Stimulated activated CD4-positive, alpha-beta T cell treated with anti-CD3 and anti-CD28 coated beads, Interleukin-15, amount 100 ng/mL, for 1 hour (primary cell): ENCODE measurements at places on chromosomes 5 and 9.

DNA sequence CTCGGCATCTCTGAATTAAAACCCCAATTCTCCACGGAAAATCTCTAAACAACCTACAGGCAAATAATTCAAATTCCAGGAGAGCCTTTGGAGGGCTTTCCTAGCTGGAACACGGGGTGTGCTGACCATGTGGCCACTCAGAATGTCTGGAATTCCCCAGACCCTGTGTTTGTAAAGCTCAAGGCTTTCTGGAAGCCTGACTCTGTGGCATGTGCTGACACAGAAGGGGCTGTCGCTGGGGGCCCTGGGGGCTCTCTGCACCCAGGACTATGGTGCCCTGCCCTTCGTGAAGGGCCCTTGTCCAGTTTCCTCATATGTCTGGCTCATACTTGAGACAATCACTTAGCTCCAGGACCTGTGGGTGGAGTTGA, 29.0 kb upstream of the BOD1 start:
- DNase-seq: no peak

DNA sequence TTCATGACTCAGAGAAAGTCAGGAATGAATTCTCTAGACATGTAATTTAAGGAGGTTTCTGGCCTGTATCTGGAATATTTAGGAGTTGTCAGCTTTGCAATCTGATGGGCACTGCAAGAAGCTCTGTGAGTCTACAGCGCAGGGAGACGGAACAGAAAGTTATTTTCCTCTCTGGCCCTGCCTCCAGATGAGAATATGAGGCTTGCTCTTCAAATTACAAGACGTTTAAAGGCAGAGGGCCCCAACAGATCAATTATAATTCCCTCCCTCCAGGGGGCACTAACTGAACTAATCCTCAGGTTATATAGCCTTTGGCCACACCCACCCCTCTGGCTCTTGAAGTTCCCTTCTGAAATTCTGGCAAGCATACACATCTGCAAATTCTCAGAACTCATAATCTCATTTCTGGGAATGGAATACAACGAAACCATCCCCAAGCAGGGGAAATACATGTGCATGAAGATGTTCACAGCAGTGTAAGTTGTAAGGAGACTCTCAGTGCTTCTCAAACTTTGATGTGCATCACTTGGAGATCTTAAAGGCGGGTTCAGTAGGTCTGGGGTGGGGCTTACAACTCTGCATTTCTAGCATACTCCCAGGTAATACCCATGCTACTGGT, 307.6 kb downstream of the CWC27 start:
- DNase-seq: no peak

- DNase-seq: no peak
Measured at GRCh38 chr5:67364381-67364970, 167.9 kb upstream of the CD180 start.

DNA sequence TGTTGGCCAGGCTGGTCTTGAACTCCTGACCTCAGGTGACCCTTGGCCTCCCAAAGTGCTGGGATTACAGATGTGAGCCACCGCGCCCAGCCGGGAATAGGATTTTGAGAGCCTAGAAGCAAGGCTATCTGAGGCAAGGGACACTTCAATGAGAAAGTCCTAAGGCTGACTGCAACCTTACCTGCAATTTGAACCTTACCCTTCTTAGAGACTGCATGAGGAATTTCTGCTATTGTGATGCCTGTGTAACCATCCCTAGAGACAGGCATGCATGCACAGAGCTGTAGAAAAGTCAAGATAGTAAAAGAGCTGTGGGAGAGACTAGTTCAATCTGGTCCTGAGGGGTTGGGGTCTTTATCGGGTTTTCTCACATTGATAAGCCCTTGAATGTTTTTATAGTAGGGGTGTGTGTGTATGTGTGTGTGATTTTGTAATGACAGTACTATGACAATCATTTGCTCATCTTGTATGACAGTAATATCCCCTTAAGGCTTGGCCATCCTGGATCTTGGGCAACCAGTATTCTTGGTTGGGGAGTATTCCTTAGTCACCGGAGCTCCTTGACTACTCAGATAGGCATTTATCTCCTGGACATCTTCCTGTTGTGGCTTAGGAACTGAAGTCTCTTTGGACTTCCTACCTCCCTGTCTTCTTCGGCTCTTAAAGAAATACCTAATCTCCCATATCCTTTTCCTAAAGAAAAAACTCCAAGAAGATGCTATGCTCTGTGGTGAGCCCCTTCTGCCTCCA, 11.2 kb downstream of the DNAJB5 start:
- DNase-seq: no peak

- no peak for DNase-seq
Measured at GRCh38 chr5:148426514-148426913, 42.8 kb downstream of the FBXO38 start.

- no peak for DNase-seq
Measured at GRCh38 chr5:163988566-163988965, 483.1 kb downstream of the MAT2B start.

DNA sequence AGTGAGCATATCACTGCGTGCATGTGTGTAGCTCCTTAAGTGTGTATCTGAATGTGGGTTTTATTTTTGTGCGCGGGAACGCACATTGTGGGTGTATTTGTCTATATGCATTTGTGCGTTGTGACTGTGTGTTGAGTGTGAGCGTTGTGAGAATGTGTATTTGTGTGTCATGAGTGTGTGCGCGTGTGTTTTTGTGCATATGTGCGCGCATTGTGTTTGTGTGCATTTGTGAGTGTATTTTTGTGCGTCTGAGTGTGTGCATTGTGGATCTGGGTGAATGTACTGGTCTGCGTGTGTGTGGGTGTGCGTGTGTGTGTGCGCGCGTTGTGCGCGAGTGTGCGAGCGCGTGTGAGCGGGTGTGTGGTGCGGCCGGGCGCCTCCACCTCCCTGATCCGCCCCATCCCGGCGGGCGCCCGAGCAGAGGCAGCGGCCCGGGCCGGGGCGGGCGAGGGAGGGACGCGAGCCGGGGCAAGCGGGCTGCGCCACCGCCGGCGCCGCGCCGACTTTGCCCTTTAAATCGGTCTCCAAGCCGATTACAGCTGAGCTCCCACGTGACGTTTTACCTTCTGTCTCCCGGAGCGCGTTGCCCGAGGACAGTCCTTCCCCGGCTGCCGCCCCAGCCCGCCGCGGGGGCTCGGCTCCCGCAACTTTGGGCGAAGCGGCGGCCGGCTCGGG, at the start of gene RASGRF2:
Gene RASGRF2 (plus strand): TSS at position 596 of the 675 bp plus-strand sequence. CDS start 376 bp downstream, outside the sequence.
- peak; percentile 19 for DNase-seq

GRCh38 chr9:103296189-103296588, 301.1 kb downstream of the CYLC2 start:
- DNase-seq: no peak

GRCh38 chr9:77944556-77945243, 86.9 kb downstream of the GNAQ start:
- no peak for DNase-seq

DNA sequence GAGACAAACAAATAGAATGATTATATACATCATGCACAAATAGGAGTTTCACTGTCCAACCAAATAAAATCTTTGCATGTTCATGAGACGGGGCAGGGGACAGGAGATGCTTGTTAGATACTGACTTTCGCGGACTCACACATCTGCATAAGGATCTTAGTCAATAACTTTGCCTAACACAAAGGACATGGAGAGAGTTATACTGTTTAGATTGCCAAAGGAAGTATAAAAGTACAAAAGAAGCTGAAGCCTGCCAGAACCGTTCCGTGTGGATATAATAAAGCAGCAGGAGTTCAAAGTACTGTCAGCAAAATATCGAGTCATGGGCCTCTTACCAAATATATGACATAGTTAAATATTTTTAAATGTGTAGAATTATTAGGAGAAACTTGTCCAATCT, 1148.4 kb downstream of the EFNA5 start:
- DNase-seq: no peak
